ENCODE measurements at places on chromosomes 2 and 18. TPM values are rescaled to one million over a fixed set of nuclear protein-coding genes. Genes with fewer than 3 reads are reported as not detected.

GRCh38 chr2:218386505-218387368 lies 4.7 kb downstream of the SLC11A1 start:
- DNase-seq, result no peak

BOLA3 gene
- total RNA-seq, result 7.5 TPM

ADAM23 gene
- 1.7 TPM for total RNA-seq

DNA sequence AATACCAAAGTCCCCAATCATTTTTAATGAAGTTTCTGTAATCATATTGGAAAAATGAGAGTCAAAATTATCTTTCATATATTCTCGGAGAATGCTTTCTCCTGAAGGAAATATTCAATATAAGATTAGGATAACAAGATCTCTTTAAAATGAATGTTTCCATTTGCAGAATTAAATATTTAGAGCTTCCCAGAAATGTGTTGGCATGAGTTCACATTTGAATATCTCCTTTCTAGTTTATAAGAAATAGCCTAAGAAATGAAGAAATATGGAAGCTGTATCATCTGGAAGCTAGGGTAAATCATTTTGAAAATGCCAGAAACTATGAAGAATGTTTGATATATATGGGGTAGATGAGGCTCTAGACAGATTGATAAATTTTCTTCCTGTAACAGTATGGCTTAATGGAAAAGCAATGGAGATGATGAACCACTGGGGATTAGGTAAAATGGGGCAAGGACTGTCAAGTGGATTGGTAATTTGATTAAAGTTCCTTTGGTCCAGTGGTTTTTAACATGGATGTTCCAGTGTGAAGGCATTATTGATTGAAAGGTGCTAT lies 184.6 kb upstream of the ZNF804A start:
- no peak for DNase-seq

GRCh38 chr18:40911582-40912254 lies 1043.3 kb upstream of the PIK3C3 start:
- DNase-seq, result no peak

GRCh38 chr2:105125920-105126319 lies 88.1 kb downstream of the MRPS9 start:
- DNase-seq, result no peak

- no peak for DNase-seq
Observed at GRCh38 chr18:25134861-25135260, 217.1 kb downstream of the ZNF521 start.

BAZ2B gene
- total RNA-seq, result 37.2 TPM

COL4A3 gene
- total RNA-seq, result 43.9 TPM

DNA sequence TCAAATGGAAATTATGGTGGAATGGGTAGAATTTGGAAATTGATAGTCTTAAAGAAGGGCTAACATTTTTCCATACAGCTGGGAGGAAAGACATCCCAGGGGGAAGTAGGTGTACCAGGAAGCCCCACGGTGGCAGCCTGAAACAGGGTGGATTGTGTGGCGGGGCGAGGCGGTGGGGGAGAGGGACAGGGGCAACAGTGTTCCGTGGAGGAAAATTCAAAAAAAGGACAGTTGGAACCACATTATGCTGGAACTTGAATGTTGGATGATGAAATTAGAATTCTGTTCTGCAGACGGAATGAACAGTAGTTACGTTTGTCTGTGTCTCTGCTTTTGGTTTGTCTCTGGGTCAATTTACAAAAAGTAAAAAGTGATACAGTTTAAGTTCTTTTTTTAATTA lies 10.6 kb upstream of the CIB4 start:
- no peak for DNase-seq

DNA sequence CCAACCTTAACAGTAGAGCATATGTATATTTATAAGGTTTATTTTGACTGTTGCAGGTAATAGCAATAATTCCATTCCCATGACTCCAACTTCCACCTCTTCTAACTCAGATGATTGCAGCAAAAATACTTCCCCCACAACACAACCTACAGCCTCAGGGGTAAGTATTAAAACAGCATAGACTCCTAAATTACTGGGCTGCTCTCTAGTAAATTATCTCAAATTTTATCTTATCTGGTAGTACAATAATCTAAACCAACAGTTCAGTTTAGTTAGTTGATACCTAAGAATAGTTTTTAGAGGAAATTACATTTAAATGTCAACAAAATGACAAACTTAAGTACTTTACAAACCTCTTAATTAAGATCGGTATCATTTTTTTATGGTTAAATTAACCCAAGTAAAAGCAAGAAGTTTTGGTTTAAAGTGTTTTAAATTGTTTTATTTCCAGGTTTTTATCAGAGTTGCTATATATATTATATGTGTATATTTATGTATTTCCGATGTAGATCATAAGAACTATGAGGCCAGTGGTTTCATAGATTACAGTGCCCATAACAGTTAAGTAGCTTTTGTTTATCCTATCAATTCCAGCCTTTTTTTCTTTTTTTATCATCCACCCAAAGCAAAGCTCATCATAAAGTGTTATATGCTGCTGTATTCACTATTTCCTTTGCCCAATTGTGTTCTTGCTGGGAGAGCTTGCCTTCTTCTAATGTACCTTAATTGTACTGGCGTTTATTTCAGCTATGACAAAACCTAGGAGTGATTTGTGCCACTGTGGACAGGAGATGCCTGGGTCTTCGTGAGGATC lies 13.7 kb downstream of the GATA6 start:
- DNase-seq, result no peak

DNA sequence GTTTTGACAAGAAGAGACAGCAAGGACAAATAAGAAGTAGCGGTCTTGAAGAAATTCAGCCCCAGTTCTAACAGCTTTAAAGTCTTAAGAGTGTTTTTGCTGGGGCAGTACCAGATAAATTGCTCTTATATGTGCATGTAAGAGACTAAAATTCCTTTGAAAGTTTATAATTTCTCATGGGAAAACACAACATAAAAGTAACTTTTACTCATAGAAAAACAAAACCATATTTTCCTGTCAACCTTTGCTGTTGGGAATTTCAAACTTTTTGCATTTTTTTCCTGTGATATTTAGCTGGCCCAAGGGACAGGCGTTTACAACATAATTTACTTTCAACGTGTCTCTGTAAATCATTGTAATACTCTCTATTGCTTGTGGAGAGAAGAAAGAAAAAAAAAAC lies 767.8 kb upstream of the ZEB2 start:
- DNase-seq, result no peak

GRCh38 chr2:30664761-30665358 lies 142.4 kb downstream of the CAPN13 start:
- DNase-seq, result no peak

GRCh38 chr2:11753452-11753885 lies 7.0 kb downstream of the LPIN1 start:
- DNase-seq, result peak; percentile 92

ASB1 gene
- 50.7 TPM for total RNA-seq

DNA sequence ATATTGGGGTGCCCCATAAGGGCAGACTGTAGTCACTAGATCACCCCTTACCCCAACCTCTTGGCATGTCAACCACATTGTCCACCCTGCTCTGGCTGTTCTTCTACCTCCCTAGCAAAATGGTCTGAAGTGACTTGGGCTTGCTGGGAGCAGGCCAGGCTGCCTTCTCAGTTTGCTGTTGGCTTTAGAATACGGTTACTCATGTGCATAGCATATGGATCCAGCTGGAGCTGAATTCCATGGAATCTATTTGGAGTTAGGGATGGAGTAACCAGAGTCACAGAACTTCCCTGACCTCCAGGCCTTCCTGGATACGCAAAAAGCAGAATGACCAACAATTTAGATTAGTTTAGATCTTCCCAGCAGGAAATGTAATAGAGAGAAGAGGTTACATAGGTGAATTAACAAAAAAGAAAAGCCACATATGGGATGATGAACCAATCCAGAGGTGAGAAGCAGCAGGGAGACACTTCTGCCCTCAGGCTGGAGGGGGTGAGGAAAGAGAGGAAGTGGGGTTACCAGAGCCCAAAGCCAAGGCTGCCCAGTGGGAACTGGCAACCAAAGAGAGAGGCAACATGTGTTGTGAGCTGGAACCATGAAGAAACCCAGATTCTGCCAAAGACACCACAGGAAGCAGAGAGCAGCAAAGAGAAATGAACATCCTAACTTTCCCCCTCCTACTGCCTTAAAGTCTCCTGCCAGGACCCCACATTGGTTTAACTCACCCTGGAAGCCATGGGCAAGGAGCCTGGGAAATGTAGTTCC lies 26.1 kb downstream of the PKDCC start:
- DNase-seq, result no peak

DNA sequence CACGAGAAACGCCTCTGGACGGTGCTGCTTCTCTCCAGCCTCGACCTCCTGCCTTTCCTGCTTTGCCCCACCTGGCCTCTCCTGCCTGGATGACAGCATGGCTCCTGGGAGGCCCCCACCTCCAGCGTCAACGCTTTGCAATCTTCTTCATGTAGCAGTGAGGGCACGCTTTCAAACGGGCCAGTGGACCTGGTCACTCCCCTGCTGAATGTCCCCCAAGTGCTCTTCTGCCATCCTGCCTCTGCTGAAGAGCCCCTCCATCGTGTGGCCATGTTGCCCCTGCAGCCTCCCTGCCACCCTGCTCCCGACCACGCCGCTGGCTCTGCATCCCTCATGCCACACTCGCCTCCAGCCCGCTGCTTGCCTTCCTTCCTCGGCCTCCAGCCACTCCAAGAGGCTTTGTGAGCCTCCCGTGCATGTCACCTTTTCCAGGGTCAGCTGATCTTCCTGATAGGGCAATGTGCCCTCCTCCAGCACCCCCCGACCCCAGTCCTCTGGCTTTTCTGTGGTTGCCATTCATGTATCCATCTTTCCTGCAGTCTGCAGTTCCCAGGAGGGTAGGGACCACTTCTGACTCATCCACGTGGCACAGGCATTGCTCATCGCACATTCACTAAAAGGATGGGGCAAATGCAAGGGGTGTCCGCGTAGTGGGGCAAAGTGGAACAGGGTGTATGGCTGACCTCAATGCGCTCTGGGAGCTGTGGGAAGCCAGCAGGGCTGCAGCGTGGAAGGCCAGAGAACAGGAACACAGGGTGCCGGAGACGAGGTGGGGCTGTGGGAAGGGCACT lies 268.8 kb downstream of the TWIST2 start:
- DNase-seq, result no peak

DNA sequence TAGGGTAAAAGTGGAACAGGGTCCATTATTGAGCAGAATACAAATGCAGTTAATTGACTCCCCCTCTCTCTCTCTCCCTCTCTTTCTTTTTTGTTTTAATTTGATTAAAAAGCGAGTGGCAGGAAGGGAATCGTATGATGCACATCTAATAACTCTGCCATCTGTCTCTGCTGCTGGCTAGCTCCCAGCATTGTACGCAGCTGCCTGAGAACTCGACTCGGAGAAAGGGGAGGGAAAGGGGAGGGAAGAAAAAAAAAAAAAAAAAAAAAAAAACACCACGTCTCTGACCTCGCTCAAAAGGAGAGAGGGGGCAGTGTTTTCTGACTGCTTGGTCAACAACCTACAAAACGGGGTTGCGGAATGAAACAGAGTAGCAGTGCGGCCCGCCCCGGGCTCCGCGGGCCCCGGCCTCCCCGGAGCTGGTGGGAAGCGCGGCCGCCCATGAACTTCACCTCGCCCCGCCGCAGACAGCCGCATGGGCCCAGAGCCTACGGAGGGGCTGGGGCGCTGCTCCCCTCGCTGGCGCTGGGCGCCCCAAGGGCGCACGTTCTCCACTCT lies 265.7 kb downstream of the TCF4 start:
- DNase-seq, result peak; percentile 83

RNF149 gene
- 71.6 TPM for total RNA-seq

DNA sequence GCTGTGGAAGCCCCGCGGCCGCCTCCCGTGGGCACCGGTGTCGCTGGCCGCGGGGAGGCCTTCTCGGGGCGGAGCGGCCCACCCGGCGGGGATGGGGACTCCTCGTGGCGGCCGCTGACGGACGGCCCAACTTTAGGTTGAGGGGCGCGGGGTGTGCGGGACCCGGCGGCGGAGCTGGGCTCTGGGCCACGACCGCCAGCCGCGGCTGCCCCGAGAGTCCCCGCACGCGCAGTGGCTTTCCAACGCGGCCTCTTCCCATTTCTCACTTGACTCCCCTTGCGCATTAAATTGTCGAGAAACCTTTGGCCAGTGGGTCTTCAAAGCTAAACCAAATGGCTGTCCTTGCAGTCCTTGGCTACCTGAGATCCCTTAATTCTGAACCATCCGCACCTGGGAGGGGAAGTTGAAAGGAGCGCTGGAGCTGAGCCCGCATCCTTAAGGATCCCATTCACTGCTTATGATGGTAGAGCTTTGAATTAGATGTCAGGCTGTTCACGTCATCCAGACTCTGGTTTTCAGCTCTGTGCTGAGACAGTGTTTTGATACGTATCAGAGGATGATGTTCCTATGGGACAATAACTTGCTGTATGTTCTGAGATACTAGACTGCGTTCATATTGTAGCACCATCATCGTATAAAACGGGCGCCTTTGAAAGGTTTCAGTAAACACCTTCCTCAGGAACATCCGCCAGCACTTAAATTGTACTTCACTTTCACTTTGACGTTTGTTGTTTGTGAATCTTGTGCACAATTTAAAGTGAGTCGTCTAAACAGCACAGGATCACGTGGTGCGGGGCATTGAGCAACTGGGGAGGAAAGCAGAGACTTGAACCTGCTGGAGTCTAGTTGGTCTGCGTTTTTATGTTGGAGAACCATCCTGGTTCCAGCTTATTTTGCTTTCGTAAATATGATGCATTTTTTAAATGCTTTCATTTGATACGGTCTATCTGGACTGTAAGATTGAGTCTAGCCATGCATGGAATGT lies 874 bp downstream of the CLIP4 start:
- DNase-seq, result peak; percentile 56

- DNase-seq, result peak; percentile 50
Observed at GRCh38 chr2:209556354-209556961, 132.6 kb downstream of the MAP2 start.

GULP1 gene
- total RNA-seq, result not detected

- DNase-seq, result no peak
Observed at GRCh38 chr18:62282188-62282629, 42.9 kb upstream of the TNFRSF11A start.

DNA sequence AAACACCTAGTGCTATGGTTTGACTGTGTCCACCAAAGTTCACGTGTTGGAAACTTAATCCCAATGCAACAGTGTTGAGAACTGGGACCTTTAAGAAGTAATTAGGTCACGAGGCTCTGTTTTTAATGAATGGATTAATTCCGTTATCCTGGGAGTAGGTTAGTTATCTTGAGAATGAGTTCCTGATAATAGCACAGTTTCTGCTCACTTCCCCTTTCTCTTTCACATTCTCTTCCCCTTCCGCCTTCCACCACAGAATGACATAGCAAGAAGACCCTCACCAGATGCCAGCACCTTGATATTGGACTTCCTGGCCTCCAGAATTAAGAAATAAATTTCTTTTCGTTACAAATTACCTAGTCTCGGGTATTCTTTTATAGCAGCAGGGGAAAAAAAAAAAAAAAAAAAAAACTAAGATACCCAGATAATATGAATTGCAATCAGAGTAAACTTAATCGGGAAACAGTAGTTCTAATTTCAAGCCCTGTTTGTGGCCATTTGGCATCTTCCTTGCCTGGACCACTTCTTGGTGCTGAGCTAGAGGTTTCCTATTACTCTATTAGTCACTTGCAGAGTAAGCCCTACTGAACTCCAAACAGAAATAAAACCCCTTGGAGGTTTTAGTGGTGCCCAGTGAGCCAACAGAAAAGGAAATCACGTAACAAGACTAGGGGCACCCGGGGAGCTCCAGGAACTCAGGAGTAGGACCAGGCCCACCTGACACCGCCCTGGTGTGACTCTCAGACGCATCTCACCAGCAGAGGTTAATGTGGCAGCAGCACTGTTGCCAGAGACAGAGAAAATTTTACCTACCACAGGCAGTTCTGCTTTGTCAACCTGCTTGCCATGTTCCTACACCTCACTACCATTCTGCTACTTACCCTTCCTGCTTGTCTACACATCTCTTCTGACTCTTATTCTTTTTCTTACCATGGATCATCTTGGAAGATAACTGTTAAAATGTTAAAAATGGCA lies 147.6 kb upstream of the CAB39 start:
- peak; percentile 81 for DNase-seq

SERPINB5 gene
- not detected for total RNA-seq

Measured in B cell (primary cell).